A549 treated with DMSO at 1 μM for 4 hours (cell line): ENCODE measurements at places on chromosomes 6 and 20. TPM values are rescaled to one million over a fixed set of nuclear protein-coding genes. Genes with fewer than 3 reads are reported as not detected.

RIPPLY2 gene
- 0.28 to 1.3 TPM (median 0.41 TPM) in 5 replicates for total RNA-seq

SAMD5 gene
- 0.69 to 1.1 TPM (median 0.79 TPM) in 5 replicates for total RNA-seq

C20orf202 gene
- total RNA-seq = 0.05 TPM in 1 of 5 replicates, not detected in the others

SOX4 gene
- total RNA-seq = 12.3 to 21.7 TPM (median 16.2 TPM) in 5 replicates

MAFB gene
- total RNA-seq = 0.05 to 0.08 TPM (median 0.05 TPM) in 4 of 5 replicates, not detected in the other

GLO1 gene
- total RNA-seq = 86.6 to 112 TPM (median 100 TPM) in 5 replicates

SUMO4 gene
- 0.09 TPM in 1 of 5 replicates, not detected in the others for total RNA-seq

CYP21A2 gene
- 0.06 TPM in 1 of 5 replicates, not detected in the others for total RNA-seq

SLC35F1 gene
- 0.02 TPM in 1 of 5 replicates, not detected in the others for total RNA-seq

PBOV1 gene
- not detected in 5 replicates for total RNA-seq

ZNF391 gene
- total RNA-seq = 0.20 to 0.47 TPM (median 0.26 TPM) in 5 replicates

GTF2H4 gene
- 17.6 to 20.8 TPM (median 18.6 TPM) in 5 replicates for total RNA-seq

WRNIP1 gene
- 37.3 to 44.9 TPM (median 40.5 TPM) in 5 replicates for total RNA-seq

FHL5 gene
- total RNA-seq = not detected in 5 replicates

EFCAB8 gene
- not detected in 5 replicates for total RNA-seq

PNLDC1 gene
- total RNA-seq = 0.12 to 0.17 TPM in 2 of 5 replicates, not detected in the others

NOX3 gene
- total RNA-seq = not detected in 5 replicates

DCDC2 gene
- total RNA-seq = 3.3 to 4.1 TPM (median 3.8 TPM) in 5 replicates

GFRA4 gene
- total RNA-seq = not detected in 5 replicates

RGS17 gene
- 5.4 to 8.7 TPM (median 7.6 TPM) in 5 replicates for total RNA-seq

TRIM31 gene
- total RNA-seq = 1.3 to 2.2 TPM (median 1.7 TPM) in 5 replicates

TRAPPC3L gene
- total RNA-seq = not detected in 5 replicates

ERVFRD-1 gene
- not detected in 5 replicates for total RNA-seq

CCN6 gene
- total RNA-seq = not detected in 5 replicates

PLN gene
- not detected in 5 replicates for total RNA-seq

F13A1 gene
- total RNA-seq = not detected in 5 replicates
